ENCODE measurements at places on chromosomes 3 and 15. TPM values are rescaled to one million over a fixed set of nuclear protein-coding genes. Genes with fewer than 3 reads are reported as not detected.

GRCh38 chr3:177591379-177591778 lies 394.1 kb upstream of the TBL1XR1 start:
- DNase-seq, result no peak

- DNase-seq, result no peak
Observed at GRCh38 chr3:73520931-73521461, 103.7 kb downstream of the PDZRN3 start.

- peak; percentile 80 for DNase-seq
Observed at GRCh38 chr3:125958511-125959316, 10.3 kb upstream of the ROPN1B start.

DNA sequence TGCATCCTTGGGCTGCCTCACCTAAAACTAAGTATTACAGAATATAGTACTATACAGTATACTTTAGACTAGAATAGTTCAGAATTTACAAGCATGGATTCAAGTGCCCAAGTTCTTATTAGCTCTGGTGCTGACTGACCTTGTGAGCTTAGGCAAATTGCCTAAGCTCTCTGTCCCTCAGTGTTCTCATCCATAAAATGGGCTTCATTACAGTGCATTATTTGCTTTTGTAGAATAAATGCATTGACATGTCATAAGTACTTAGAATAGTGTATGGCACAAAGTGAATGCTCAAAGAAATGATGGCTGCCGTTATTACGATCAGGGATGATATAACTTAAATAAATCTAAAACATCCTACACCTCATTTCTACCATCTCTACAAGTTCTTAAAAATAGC lies 269.7 kb downstream of the FOXP1 start:
- no peak for DNase-seq

GRCh38 chr3:192817506-192817905 lies 90.2 kb upstream of the FGF12 start:
- no peak for DNase-seq

- no peak for DNase-seq
Observed at GRCh38 chr3:193559100-193559499, 4.4 kb upstream of the ATP13A4 start.

DNA sequence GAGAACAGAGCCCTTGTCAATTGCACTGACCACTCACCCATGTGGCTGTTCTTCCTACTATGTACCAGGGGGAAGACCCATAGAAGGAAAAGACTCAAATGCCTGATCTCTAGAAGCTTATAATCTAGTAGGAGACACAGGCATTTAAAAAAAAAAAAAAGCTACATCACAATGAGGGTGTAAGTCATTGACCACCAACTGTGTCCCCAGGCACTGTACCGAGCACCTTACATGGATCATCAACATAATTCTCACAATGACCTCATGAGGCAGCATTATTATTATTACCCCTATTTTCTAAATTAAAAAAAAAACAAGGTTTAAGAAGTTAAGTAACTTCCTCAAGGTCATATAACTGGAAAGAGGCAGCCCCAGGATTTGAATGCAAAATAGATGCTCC lies 247.4 kb downstream of the SHOX2 start:
- no peak for DNase-seq

DNA sequence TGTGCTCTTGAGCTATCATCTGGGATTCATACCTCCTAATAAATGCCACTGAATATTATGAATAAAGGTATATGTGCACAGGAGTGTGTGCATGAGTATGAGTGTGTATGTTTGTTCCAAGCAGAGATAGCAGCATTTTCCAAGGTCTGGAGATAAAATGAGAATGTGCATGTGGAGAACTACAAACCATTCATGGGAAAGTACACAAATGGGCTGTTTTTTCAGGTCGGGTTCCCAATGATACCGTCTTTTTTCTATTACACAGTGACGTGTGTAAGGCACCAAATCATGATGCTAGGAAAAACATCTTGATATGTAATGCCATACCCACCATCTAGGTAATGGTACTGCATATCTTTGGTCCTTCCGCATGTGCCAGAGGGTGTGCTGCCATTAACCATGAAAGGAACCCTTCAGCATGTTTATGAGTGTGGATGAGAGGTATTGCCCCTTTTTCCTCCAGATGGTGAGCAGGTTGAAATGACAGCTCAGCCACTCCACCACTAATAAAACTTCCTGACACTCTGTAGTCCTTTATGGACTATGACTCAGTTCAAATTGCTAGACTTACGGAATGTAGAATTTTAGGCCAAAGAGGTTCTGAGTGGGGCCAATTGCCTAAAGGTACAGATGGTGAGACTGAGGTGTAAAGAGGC lies 36.4 kb upstream of the COPB2 start:
- DNase-seq, result no peak

GRCh38 chr15:93190238-93190637 lies 101.2 kb upstream of the RGMA start:
- no peak for DNase-seq

The TRANK1 gene
- 18.5 TPM for total RNA-seq

The CCR1 gene
- total RNA-seq, result not detected

The CP gene
- not detected for total RNA-seq

Data from chondrocyte (in vitro differentiated cells).